Caki2 (cell line): ENCODE measurements at places on chromosomes 1 and 21.

DNA sequence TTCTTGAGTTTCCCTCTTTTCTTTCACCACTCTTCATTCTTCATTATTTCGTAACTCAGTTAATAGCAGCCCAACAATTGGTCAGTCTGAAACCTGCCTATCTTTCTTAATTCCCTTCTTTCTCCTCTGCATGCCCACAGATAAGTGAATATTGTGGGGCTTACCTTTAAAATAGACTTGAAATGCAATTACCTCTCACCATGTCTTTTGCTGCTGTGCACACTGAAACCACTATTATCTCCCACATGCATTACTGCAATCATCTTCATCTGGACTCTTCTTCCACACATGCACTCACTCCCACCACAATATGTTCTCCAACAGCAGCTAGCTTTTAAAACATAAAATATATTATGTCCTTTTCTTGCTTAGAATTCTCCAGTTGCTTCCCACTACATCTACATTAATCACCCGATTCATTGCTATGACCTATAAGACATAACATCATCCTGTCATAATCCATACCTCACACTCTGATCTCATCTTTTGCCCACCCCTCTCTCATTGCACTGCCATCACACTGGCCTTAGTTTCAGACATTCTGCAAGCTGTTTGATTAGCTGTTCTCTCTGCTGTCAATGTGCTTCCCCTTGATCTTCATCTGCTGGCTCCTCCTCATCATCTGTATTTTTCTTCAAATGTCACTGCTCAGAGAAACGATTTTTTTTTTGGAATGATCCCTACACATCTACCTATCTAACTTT, 304.8 kb downstream of the PTPRC start:
- no peak for DNase-seq

GRCh38 chr1:150553392-150554085, 4.3 kb downstream of the ADAMTSL4 start:
- no peak for DNase-seq

- DNase-seq, result no peak
Measured at GRCh38 chr1:185442050-185442449, 125.0 kb upstream of the IVNS1ABP start.

DNA sequence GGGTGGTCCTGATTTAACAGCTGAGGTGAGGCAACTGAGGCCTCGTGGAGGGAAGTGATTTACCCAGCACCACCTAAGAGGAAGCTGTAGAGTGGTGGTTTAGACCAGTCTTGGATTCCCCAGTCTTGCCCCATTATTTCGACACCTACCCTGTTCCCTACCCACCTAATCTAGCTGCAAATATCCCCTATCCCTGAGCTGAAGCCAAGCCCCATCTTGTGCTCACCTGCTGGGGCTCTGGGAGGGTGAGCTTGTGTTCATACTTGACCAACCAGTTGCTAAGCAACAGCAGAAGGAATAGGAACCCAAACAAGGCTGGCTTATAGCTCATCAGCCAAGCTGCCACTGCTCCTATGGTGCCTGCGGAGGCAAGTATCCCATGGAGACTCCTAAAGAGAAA, 2.0 kb downstream of the TEX46 start:
- DNase-seq, result peak; percentile 72

DNA sequence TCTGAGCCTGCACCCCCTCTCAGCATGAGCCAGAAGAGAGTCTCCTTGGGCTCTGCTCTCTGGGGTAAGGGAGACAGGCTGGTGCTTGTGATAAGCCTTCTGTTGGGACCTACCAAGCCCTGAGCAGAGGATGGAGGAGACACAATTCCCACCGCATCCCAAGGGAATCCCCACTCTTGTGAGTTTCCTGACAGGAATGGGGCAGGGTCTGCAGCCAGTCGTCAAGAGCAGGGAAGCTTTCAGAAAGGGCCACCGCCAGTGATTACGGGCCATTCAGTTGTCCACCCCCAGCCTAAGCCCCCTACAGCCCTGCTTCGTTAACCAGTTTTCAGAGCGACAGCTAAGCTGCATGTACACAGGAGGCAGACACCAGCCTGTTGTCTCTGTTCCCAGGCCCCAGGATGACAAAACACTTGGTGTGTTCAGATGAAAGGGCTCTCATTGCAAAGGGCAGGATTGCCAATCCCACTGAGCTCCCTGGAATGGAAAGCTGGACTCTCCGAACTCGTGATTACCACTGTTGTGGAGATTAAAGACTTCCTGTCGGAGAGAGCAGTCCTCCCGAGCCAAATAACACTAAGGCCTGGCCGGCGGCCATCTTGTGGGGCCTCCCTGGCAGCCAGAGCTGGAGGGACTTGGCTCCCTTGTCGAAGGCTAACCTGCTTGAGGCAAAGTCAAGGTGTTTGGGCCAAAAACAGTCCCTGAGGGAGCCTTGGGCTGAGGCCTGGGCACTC, 37.4 kb upstream of the SLC30A1 start:
- no peak for DNase-seq

GRCh38 chr1:182611326-182611725, 7.1 kb upstream of the RGS16 start:
- DNase-seq, result no peak

DNA sequence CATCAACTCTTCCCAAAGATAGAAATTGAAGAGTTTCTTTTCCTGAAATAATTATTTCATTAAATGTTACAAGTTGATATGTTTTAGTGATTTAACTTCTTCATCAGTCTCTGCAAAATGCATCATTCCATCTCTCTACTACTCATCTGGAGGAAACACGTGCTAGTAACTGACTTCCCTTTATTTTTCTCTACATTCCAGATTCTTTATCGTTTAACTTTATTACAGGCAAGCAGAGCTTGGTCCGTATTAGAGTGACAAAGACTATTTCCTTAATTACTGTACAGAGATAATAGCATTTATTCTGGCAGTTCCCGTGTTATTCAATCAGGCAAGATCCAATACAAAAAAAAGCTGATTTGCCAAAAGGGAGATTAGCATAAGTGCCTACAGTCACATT, 88.6 kb downstream of the TM2D1 start:
- no peak for DNase-seq

- no peak for DNase-seq
Measured at GRCh38 chr21:17612023-17612564, 607 bp downstream of the BTG3 start.

DNA sequence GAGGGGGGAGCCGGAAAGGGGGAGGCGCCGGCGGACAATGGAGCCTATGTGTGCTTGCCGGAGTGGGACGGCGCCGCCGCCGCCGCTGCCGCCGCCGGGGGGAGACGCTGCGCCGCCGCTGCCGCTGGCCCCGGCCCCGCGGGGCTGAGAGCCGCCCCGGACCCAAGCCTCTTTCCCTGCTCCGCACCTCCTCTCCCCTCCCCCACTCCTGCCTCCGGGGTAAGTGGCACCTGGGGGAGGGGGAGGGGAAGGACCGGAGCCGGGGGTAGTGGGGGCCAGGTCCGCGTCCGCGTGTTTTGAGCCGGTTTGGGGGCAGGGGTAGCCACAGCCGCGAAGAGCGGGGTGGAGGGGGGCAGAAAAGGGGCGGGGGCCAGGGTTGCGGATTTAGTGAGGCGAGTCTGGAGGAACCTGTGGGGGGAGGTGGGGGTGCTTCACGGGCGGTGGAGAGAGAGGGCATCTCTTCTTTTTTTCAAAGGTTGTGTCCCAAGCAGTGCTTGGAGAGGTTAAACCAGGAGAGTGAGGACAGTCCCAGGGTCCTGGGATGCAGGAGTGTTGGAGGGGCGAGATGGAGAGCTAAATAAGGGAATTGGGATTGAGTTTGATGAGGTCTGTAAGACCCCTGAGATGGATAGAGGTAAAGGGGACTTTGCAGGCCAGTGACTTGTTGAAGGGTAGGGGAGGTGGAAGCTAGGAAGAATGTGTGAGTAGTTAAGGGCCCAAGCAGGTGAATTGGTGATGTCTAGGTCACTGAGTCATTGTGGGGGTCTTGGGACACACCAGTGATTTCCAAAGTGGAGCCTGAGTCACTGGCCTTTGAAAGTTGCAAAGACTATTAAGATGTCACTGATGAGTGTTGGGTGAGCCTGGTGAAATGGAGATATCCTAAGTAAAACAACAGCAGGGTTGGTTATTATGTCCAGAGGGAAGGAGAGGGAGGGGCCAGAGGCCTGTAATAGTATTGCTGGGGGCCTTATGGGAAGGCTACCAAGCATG, 59.1 kb downstream of the BCL9 start:
- peak; percentile 61 for DNase-seq
